GM13976 (cell line): ENCODE measurements at places on chromosomes 4 and X.

DNA sequence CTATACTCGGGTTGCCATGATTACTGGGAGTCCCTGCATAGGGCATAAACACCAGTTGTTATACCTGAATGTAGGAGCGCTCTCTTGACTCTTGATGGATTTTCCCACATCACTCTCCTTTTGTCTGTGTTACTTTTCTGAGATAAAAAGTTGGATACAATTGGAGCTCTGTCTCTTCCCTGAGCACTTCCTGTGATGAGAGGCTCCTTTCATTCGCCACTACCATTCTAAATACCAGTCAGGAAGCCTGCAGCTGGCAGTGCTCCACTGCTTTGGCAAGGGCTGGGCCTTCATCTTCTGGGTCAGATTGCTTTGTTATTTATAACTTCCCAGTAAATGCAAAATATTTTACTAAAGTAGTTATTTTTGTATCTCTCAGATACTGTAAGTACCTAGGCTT is 13.9 kb downstream of the TCEANC start:
- no peak for DNase-seq

DNA sequence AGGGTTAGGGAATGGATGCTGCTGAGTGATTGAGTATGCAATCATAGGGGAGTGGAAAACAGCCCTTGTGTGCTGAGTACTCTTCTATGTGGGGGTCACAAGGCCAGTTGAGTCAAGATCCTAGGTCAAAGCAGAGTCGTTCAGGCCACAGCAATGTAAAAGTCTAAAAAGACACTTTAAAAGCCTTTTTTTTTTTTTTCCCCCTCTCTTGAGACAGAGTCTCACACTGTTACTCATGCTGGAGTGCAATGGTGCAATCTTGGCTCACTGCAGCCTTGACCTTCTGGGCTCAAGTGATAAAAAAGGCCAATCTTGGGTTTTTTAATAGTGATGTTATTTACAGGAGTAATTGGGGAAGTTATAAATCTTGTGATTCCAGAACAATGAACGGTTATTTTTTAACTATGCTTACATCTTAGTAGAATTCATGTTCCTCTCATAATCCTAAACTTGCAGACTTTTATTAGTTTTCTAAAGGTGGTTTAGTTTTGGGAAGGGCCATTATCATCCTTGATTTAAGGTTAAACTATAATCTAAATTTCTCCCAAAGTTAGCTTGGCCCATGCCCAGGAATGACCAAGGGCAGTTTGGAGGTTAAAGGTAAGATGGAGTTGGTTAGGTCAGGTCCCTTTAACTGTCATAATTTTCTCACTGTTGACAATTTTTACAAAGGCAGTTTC is 82.2 kb upstream of the BMP2K start:
- DNase-seq, result no peak

GRCh38 chr4:110109455-110109854 is 89.0 kb downstream of the ELOVL6 start:
- no peak for DNase-seq

GRCh38 chr4:183959319-183960045 is 54.4 kb downstream of the STOX2 start:
- DNase-seq, result no peak
